Upper lobe of left lung (tissue), 6 donors: ENCODE measurements at places on chromosomes 5 and 9.

- DNase-seq, result no peak
These were observed 71.3 kb downstream of the RASEF start for GRCh38 chr9:82991671-82992070.

GRCh38 chr5:80955082-80955590 is 5.0 kb upstream of the RASGRF2 start:
- DNase-seq, result no peak

DNA sequence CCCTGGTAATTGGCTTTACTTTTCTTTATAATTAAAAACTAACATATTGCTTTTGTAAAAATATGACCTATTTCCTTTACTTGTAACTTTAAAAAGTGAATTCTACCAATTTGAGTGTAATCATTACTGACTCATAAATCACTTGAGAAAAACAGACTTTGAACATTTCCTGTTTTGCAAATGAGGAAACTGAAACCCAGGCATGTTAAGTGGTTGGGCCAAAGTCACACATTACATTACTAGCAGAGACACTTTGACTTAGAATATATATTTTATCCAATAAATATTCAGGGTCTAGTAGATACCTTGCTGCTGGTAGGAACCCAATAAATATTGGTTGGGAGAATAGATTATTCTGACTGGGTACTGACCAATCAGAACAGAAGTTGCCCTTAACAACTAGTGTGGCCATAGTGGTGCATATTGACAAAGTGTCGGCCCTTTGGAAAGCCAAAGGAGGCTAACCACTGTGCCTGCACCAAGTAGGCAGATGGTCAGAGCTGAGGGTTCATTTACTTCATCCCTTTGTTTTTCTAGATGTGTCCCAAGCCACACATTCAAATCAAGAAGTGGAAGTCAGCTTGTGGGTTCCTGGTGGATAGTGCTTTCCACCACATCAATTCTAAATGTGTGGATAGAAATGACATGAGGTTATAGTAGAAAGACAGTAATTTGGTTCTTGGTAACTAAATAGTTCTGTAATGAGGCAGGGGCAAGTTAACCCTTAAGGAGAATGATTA is 365.1 kb upstream of the RIOK2 start:
- DNase-seq, result no peak

GRCh38 chr5:97417986-97418385 is 234.9 kb upstream of the RIOK2 start:
- no peak for DNase-seq

DNA sequence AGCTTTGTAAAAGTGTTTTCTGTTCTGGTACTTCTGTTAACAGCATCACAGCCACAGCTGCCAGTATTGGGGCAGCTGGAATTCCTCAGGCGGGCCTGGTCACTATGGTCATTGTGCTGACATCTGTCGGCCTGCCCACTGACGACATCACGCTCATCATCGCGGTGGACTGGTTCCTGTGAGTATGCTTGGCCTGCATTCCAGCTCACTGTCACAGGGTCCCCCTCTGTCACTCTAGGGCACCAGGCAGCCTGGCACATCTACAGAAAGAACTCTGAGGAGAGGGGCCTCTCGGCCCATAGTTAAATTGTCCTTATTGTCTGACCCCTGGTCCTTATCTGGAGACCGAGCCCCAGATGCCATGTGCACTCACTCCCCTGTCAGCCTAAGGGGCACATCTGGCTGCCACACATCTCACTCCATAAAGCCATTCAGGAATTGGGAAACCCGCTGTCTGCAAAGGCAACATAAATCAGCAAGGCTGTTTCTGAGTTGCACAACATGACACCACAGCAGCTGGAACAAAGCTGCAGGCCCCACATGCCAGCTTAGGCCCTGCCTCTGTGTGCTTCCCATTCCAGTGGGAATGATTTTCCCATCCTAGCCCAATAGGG is 77.5 kb downstream of the SLC1A3 start:
- DNase-seq, result no peak

- no peak for DNase-seq
These were observed 284.7 kb downstream of the NR2F1-AS1 start for GRCh38 chr5:93296338-93296737.

DNA sequence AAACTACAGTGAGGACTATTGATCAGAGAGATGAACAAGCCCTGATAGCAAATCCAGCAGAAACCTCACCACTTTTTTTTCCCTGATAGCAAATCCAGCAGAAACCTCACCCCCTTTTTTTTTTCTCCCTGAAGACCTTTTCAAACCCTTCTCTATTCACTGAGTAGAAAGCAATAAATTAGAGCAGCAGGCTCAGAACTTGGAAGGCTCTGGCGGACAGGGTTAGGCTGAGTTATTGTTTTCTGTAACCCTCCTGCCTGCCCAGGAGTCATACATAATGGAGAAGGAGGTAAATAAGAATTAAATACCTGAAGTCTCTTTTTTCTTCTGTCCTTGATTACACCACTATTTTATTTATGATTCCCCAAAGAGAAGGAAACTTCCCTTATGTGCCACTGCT is 136.3 kb upstream of the SNX2 start:
- no peak for DNase-seq

- no peak for DNase-seq
These were observed 279.5 kb upstream of the PIK3R1 start for GRCh38 chr5:67935908-67936566.

- DNase-seq, result no peak
These were observed 2.4 kb upstream of the STC2 start for GRCh38 chr5:173330338-173331206.

DNA sequence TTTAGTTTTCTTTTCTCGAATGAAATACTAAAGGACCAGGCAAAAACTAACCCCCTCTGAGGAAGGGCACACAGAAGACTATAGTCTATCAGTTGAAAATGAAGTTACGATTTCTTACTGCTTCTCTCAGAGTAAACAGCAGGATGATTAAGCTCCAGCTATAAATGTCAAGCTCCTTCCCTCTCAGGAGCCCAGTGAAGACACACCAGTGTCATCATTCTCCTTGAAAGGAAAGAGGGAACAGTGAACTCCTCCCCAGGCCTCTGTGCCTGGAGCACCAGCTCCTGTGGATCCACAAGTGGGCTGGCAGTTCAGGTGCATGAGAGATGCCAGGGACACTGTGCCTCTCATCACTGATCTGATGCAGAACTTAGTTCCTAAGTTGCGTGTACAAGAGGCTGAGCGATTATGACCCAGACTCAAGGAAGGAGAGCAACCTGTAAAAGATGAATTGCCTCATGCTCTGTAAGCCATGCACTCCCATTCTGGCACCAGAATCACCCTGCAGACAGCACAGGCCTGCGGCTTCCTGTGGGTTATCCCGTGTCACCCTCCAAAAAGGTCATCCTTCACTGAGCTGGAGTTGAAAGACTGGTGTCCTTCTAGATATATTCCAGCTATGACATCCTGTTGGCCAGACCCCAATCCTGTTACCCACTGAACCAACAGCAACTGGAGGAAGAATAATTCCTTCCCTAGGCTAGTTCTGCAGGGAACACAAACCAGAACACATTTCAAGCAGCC is 394.0 kb downstream of the SEMA5A start:
- no peak for DNase-seq

- DNase-seq, result no peak
These were observed 58.8 kb downstream of the C9orf153 start for GRCh38 chr9:86200599-86201162.

DNA sequence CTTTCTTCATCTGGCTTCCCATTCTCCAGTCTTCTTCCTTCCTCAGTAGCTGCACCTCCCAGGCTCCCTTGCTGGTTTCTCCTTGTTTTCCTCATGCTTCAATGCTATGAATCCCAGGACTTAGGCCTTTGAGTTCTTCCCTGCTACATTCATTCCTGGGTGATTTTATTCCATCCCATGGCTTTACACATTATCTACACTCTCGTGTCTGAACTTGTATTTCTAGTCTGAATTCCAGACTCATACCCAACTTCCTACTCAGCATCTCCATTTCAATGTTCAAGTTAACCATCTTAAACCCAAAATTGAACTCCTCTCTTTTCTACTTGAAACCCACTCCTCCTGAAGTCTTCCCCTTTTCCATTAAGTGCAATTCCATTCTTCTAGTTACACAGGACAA is 20.0 kb downstream of the SLC24A2 start:
- no peak for DNase-seq

- DNase-seq, result no peak
These were observed 508.2 kb downstream of the ACTL7B start for GRCh38 chr9:108347463-108348188.

- no peak for DNase-seq
These were observed 342.1 kb upstream of the PANK3 start for GRCh38 chr5:168921147-168921866.

GRCh38 chr5:55547781-55548180 is 13.0 kb upstream of the PLPP1 start:
- no peak for DNase-seq

DNA sequence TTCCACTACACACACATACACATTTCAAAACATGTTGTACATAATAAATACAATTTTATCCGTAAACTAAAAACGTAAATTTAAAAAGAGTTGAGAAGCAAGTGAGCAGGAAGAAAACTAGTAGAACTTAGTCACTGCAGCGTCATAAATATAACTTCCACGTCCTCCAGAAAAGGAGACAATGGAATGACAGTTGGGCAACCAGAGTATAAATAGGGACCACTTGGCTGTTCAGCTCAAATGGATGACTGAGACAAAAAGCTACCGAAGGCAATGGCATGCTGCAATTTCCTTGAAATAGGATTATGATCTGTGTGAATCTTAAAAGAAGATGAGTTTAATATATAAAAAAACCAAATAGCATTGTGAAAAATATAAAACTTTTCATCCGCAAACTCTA is 438.5 kb upstream of the RGMB start:
- DNase-seq, result no peak

GRCh38 chr5:113384782-113385285 is 50.0 kb downstream of the TSSK1B start:
- DNase-seq, result no peak

DNA sequence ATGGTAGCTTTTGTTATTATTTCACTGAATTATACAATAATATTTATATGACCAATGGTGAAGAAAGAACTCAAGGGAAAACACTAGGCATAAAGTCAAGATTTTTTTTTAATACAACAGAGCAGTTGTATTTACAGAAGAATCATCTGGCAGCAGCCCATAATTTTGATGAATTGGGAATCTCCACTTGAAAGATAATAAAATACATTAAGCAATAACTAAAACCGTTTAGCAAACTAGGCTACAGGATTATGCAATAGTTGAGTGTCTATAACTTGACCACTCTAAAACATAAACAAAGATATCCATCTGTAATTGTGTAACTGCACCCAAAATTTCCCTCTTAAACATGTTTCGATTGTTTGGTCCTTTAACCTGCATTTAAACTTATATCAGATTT is 80.8 kb downstream of the SNCAIP start:
- no peak for DNase-seq

- DNase-seq, result no peak
These were observed 2022.9 kb upstream of the CDH6 start for GRCh38 chr5:29170599-29170998.

DNA sequence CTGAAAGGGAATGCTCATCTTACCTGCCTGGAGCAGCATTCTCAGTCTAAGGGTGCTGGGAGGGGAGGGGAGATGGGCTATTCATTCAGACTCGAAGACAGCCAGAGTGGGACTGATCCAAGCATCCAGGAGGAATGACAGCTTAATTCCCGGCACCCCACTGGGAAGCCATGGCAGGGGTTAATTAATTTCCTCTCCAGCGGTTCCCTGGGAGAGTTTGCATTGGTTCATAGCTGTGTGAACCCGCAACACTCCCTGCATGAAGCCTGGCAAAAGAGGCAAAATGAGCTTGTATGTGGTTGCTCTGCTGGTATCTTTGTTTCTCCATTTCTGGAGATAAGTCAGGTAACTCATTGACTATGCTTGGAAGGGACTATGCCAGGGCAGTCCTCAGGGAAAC is 401.0 kb upstream of the SLC24A2 start:
- DNase-seq, result no peak

DNA sequence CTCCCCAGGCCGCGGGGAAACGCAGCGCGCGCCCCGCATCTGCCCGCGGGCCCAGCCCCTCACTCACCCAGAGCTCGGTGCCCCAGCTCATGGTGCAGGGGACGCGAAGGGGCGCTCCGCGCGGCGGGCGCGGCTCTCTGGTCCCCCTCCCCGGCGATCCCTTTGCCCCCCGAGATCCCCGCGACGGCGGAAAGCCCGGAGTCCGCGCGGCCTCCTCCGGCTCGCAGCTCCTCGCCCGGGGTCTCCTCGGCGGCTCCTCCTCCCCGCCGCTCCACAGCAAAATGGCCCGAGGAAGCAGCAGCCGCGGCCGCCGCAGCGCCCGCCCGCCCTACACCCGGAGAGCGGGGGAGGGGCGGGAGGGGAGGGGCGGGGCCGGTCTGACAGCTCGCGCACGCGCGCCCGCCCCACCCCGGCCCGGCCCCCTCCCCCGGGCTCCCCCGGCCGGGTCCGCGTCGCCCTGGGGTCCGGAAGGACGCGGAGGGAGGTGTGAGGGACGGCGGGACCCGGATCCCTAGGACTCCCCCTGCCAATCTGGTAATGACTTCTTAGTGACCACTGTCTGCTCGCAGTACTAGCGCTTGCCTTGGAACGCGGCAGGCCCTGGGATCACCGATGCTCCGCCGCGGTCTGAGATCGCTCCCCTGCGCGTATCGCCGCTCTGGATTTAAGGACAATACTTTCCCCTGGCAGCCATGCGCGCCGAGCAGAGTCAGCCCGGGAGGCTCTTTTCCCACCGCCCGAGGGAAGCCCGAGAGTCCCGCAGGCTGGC is at the start of gene FNBP1:
FNBP1 (minus strand) TSS at position 305 of the 769 bp plus-strand sequence; CDS start at position 91, 214 bp downstream.
- DNase-seq, result peak; percentile 96

DNA sequence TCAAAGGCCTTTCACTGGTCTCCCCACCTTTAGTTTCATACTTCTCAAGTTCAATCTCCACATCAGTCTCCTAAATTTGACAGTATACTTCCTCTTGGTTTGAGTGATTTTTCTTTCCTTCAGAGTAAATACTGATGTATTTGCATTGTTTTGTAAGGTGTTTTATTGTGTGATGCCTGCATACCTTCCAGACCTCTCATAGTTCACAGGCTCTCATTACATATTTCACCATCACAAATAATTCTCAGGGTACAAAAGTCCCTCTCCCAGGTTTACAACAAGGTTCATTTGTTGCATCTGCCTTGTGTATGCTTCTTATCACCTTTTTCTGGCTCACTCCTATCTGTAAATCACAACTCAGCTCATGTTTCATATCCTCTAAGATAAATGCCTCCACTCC is 22.2 kb upstream of the TUSC1 start:
- no peak for DNase-seq

- DNase-seq, result no peak
These were observed 293.5 kb downstream of the HINT1 start for GRCh38 chr5:130871346-130872086.

GRCh38 chr9:87740209-87740608 is 14.3 kb downstream of the CTSL start:
- DNase-seq, result no peak

DNA sequence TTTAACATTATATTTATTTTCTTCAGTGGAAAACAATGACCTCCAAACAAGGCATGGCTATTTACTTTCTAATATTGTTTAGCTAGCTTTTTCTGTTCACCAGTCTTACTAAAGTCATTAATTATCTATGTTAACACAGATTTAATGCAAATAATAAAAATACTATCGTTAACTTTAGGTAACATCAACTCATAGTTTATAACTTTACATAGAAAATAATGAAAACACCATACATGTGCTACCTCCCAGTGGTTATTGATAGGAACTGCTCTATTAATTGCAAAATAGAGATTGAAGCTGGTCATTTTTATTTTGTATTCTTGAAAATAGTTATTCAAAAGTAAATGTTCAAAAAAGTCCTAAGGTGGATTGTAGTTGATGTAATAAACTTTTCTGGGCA is 78.3 kb upstream of the HCN1 start:
- no peak for DNase-seq

- DNase-seq, result no peak
These were observed 444.5 kb downstream of the SH3GL2 start for GRCh38 chr9:18023332-18023731.

- DNase-seq, result no peak
These were observed 11.5 kb upstream of the PPP2R2B start for GRCh38 chr5:146890066-146890465.
